ENCODE measurements at places on chromosomes 2 and 18.

DNA sequence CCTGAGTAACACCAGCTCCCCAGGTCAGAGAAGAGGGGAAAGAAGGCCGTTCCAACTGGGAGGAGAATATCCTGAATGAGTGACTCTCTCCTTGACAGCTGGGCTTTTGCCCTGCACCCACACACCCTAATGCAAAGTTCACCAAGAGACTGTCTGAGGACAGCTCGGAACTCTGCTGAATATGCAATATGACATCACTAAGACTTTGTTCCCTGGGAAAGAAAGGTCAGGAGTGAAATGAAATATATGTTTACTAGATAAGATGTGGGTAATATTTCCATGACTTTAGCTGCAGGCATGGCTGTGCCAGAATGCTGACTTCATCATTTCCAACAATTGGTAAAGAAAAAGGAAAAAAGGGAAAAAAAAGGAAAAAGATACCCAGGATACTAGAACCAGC lies 488.2 kb upstream of the RAB6C start:
- DNase-seq, result no peak

GRCh38 chr18:12518832-12519531 lies 111.3 kb downstream of the PRELID3A start:
- no peak for DNase-seq

DNA sequence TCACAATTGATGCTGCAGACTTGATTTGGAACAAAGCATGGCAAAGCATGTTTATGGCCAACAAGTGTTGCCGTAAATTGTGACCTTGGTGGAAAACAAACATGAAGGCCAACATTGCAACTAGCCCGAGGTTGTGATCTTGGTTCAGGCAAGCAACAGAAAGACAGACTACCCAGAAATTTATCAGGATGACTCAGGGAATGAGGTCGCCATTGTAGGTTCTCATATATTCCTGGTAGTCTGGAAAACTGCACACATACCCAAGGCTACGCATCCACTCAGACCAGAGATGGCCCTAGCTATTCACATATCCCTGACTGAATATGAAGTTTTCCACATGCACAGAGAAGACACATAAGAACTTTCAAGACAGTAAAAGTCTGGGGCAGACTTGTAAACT lies 30.1 kb downstream of the CYP1B1 start:
- DNase-seq, result no peak

- no peak for DNase-seq
Measured at GRCh38 chr2:47057687-47058002, 97.5 kb downstream of the STPG4 start.

DNA sequence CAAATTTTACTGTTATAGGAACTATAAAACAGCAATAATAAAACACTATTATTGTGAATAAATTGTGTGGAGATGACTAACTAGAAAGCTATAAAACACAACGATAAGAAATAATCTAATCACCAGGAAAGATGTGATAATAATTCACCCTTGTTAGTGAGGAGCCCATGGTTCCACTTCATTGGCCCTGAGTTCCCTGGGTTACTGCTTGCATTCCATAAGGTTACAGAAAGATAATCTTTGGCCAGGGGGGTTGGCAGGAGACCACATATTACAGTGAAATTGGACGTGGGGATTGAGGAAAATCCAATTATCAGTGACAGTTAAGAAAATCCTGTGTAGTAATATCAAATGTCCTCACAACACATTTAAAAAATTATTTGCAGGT lies 2.5 kb upstream of the CPO start:
- no peak for DNase-seq
